ENCODE measurements at places on chromosomes 7 and 10. TPM values are rescaled to one million over a fixed set of nuclear protein-coding genes. Genes with fewer than 3 reads are reported as not detected.
A peak's percentile ranks its signal among the peaks of the same experiment; 100 is the strongest.

HOXA5 gene
- total RNA-seq = 2.4 TPM

GRCh38 chr10:72426986-72427385 is 72.3 kb upstream of the DNAJB12 start:
- no peak for DNase-seq

DNA sequence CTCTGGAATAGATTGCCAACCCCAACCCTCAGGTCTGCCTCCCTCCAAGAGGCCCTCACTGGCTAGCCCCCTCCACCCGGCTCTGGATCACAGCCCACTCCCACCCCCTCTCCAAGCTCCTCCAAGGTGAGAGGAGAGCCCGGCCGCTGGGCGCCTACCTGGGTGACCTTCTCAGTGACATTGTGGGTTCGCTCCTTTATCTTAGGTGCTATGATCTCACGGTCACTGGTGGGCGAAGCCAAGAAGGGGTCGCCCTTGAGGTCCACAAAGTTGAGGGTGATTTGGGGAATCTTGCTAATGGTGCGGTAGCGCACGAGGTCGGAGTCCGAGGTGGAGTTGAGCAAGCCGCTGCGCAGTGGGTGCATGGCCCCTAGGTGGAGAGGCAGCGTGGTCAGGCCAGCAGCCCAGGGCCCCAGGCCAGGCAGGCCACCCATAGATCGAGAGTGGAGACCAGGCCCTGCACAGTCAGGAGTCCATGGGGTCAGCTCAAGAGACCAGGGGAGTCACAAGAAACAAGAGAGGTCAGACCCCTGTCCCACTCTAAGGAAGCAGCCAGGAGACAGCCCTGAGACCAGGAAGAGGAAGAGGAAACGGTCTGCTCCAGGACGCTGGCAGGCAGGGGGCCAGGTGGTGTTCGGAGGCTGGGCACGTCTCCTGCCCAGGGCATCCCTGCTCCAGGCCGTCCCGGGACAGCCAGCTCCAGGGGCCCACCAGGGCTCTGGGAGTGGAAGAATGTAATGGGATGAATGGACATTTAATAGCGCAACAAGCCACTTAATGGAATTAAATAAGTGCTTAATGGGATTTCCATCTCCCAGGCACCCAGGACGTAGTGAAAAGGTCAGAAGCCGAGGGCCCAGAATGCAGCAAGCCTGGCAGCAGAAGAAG is 20.7 kb downstream of the KCNH2 start:
- no peak for DNase-seq

GRCh38 chr10:71632896-71633600 is 86.5 kb downstream of the C10orf105 start:
- DNase-seq = no peak

DNA sequence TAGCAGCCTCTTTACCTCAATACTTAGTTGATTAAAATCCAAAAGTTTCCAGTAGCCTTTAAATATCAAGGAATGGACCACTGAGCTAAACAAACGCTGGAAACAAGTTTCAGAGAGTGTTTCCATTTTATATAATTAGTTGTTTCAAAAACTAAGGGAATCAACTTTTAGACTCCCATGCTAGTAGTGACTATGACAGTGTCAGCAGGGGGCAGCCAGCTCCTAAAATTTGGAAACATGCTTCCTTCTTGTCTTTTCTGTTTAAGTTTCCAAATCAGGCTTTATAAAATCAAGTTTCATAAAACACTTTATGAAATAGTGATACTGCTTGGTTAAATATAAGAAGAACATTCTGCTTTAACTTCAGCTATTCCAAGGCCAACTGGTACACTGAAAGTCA is 138.2 kb upstream of the TMEM229A start:
- no peak for DNase-seq

PDE6C gene
- not detected for total RNA-seq

GRCh38 chr7:517774-518629 is 1.6 kb downstream of the PDGFA start:
- DNase-seq = peak; percentile 71

AIMP2 gene
- 61.9 TPM for total RNA-seq

SPDYE16 gene
- 0.09 TPM for total RNA-seq

- DNase-seq = no peak
Observed at GRCh38 chr10:43214956-43215561, 51.8 kb downstream of the RASGEF1A start.

HPS6 gene
- 18.2 TPM for total RNA-seq

RSPH10B2 gene
- total RNA-seq = not detected

DNA sequence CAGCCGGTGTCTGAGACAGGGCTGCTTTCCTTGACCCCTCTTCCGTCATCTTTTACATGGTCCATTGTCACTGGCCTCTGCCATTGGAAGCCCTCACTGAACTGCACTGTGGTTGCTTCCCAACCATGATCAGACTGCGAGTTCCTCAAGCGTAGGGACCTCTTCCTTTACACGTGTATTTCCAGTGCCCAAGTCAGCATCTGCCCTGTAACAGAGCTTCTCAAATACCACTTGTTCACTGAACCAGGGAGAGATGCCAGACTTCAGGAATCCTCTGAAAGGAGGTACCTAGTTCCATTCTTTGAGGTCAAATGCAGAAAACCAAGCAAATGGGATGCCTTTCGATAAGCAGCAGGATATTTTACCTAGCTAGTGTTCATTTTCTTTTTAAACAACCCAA is 145.1 kb downstream of the NRP1 start:
- DNase-seq = no peak

- no peak for DNase-seq
Observed at GRCh38 chr10:49368256-49368655, 27.6 kb downstream of the DRGX start.

- DNase-seq = no peak
Observed at GRCh38 chr10:1731592-1731991, 5.7 kb downstream of the ADARB2 start.

LAMB1 gene
- total RNA-seq = 332 TPM

DNA sequence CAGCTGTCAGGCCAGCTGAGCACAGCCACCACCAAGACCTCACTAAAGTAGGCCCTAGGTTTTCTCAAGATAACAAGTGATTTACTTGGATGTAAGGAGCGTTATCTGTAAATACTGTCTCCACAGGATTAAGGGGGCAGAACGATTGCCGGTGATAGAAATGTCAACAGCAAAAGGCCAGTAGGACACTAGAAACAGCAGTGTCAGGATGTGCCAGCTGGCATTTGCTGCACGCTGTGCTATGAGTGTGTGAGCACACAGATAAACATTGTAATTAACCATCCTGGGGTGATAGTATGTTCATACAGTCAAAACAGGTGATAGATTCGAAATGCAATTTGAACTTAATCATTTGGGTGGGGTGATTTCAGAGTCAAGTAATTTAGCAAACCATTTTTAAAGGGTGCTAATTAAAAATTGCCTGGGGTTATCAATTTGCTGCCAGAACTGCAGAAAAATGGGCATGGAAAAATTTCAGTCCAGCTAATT is 36.3 kb upstream of the NOBOX start:
- no peak for DNase-seq

DNA sequence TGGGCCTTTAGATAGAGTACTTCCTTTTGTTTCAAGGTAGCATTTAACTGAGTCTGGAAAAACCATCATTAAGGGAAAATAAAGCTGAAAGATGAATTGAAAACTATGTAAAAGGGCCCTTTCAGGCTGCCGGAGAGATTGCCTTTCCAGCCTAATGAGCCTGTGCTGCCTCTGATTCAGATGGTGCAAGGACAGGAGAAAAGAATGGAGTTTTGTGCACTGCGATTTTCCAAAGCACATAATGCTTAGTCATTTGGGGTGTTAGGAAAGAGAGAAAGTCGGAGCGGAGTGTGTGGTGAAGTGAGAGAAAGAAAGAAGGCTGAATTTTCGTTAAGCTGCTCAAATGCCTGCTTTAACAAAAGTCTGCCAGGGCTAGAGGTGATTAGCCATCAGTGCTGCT is 259.7 kb downstream of the PAXIP1 start:
- no peak for DNase-seq

DNA sequence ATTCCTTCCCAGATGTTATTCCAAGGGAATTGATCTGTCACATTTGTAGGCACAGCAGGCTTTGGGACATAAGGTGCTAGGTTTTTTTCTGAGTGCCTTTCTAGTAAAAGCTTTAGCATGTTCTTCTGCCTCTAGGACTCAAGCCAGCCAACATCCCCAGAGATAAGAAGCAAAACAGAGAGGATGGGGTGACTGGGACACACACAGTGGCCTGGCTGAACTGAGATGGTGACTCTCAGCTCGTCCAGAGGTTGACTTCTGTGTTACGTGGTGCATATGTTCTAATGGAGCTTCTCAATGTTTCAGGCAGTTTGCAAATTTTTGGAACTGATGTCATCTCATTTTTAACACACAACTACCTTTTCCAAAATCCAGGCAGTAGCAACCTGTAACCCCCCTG is 188.1 kb upstream of the CELF2 start:
- peak; percentile 34 for DNase-seq

- no peak for DNase-seq
Observed at GRCh38 chr10:103742824-103743223, 112.6 kb downstream of the SH3PXD2A start.

- DNase-seq = no peak
Observed at GRCh38 chr10:65394502-65395297, 1531.1 kb upstream of the LRRTM3 start.

AMPH gene
- 3.2 TPM for total RNA-seq

DNA sequence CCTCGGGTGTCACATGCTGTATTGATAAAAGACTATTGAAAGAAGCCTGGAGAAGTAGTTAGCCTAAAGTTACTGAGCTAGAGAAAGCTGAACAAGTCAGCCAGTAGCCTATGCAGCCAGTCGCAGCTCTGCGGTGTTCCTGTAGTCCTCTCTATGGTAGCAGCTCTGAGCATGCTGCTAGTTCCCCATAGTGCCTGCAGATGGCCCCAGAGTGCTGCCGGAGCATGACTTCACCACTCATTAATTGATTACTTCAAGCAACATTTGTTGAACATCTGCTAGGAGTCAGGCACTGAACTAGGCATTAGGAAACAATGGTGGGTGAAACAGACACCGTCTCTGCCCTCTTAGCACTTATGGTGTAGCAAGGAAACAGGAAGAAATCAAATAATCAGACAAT is 422.7 kb downstream of the SORCS3 start:
- DNase-seq = peak; percentile 50

DNA sequence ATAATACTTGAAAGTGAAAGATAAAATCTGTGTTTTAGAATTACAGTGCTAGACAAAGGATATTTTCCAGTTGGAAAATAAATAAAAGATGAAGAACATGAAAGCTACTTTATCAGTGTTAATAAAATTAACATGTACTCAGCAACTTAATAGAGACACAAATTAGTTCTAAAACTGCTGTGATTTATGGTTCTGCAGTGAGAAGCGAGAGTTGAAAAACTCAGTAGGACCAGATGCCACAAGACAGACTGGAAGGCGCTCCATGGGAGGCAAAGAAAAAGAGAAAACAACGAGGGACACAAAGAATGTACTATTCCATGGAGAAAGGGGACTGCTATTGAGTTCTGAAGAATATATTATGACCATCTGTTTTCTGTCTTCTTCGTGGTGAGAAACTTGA is 590.4 kb downstream of the PHTF2 start:
- DNase-seq = no peak

DNA sequence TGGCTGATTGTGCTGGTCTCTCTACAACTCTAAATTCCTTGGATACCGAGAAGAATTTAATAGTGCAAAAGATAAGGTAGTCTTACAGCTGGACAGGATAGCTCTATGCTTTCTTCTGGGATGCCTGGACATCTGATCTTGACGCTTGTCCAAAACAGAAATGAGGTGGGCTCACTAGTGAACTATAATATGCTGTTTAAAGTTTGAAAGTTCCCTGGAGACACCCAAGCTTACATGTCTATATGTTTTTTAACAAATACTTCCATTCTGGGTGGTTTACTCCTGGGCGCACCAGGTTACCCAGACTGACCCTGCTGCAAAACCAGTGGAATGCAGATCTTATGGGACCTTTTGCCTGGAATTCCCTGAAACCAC is 702.1 kb upstream of the COBL start:
- DNase-seq = no peak

FGFR2 gene
- total RNA-seq = not detected

DNA sequence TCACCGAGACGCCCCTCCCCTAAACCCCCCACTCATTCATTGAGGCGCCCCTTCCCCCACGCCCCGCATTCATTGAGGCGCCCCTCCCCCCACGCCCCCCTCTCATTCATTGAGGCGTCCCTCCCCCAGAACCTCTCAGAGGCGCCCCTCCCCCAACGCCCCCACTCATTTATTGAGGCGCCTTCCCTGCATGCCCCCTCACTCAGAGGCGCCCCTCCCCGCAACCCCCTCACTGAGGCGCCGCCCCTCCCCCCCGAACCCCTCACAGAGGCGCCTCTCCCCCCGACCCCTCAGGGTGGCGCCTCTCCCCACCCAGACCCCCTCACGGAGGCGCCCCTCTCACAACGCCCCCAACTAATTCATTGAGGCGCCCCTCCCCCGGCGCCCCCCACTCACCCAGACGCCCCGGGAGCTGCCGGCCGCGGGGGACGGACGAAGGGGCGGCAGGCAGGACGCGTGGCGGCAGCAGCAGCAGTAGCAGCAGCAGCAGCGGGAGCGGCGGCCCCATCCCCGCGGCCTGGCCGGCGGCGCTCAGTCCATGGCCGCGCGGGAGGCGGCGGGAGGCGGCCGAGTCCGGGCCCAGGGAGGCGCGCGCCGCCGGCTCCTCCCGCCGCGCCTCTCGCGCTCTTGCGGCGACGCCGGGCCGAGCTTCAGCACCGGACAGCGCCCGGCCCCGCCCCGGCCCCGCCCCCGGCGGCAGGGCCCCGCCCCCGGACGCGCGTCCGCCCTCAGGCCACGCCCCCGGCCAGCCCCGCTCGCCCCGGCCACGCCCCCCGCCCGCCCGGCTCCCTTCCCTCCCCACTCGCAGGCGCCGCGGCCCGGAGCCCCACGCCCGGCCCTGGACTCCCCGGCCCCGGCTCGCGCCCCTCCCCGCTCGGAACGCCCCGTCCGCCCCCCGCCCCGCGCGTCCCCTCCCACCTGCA is at the start of gene PTPRN2:
Gene PTPRN2, minus strand, starts transcription at position 662 of the 923 bp plus-strand sequence.
- DNase-seq = peak; percentile 39

BICC1 gene
- total RNA-seq = 123 TPM

DNA sequence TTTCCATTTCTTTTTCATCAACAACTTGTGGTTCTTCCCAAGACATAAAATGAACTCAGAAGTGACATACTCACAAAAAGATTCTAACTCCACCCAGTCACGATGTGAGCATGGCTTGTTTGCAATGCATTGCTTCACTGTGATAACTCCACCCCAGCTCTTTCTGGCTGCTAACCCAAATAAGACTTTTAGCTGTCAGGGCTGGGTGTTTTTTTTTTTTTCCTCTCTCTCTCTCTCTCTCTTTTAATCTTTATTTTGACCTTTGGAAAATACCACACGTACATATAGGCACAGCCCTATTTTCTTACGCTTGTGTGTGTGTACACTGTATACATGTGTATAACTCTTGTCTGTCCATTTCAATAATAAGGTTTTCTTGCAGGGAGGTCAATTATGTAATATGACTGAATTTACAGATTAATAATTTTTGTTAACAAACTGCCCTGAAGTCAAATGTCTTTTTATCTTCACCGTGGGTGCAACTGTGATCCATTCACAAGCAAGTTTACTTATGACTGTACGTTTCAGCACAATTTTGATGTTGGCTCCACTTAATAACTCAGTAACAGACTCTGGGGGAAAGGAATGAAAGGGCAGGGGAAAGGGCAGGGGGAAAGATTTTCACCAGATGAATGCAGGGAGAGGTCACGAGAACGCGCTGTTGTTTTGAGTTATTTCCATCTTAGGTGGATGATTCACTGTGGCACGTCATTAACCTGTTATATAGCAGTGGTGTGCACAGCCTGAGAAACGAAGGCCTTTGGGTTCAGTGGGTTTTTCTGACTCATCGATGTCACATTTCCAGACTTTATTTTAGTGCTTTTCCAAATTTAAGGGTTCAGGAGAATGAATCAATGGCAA is 49.1 kb downstream of the APBB1IP start:
- peak; percentile 99 for DNase-seq

All from fibroblast of the aortic adventitia (primary cell).